ENCODE measurements at places on chromosomes 2 and 18.
A peak's percentile ranks its signal among the peaks of the same experiment; 100 is the strongest.

GRCh38 chr2:71695235-71696120 lies 242.1 kb downstream of the DYSF start:
- no peak for DNase-seq

- no peak for DNase-seq
These were observed 62.6 kb downstream of the KCTD18 start for GRCh38 chr2:200447139-200447855.

DNA sequence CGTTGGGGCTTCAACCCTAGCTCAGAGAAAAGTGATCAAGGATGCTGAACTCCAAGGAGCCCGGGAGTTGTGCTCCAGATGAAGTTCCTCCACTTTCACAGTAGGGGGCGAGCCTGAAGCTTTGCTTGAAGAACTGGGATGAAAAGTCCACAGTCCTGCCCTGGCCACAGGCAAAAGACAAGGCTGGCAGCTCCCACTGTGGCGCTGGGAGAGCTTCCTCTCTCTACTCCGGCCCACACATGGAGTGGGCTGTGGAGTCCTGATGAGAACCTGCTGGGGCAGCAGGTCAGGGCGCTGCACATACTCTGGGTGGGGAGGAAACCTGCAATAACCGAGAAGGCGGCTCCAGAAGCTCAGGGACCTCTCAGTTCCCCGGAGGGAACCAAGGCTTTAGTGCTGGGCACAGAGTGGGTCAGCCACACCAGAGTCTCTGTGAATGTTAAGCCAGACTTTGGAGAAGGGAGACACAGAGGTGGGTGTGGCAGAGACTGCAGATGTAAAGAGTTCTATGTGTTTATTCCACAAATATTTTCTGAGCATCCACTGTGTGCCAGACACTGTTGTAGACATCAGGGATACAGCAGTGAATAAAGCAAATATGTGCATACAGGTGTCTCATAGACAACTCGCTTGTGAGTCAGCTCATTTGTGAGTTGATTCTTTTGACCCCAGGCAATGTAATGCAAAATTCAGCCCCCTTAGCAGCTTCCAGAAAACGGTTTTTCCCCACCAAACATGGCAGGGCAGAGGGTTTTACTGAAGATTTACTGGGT lies 48.0 kb upstream of the MRPL33 start:
- peak; percentile 82 for DNase-seq

GRCh38 chr2:26668856-26669750 lies 23.4 kb upstream of the KCNK3 start:
- DNase-seq: no peak

GRCh38 chr2:216312441-216312840 lies 59.8 kb downstream of the MARCHF4 start:
- no peak for DNase-seq

GRCh38 chr2:75204833-75205232 lies 5.5 kb upstream of the TACR1 start:
- DNase-seq: no peak

- DNase-seq: peak; percentile 43
These were observed 293.3 kb downstream of the MTX2 start for GRCh38 chr2:176562359-176563078.

All from fibroblast of the aortic adventitia (primary cell).